ENCODE measurements at places on chromosomes 12 and 14.

GRCh38 chr12:124208489-124208888 is 86.4 kb upstream of the RFLNA start:
- no peak for DNase-seq

- DNase-seq, result no peak
Observed at GRCh38 chr12:33222357-33222756, 217.3 kb downstream of the SYT10 start.

GRCh38 chr14:63454436-63454835 is 88.7 kb downstream of the PPP2R5E start:
- DNase-seq, result no peak

DNA sequence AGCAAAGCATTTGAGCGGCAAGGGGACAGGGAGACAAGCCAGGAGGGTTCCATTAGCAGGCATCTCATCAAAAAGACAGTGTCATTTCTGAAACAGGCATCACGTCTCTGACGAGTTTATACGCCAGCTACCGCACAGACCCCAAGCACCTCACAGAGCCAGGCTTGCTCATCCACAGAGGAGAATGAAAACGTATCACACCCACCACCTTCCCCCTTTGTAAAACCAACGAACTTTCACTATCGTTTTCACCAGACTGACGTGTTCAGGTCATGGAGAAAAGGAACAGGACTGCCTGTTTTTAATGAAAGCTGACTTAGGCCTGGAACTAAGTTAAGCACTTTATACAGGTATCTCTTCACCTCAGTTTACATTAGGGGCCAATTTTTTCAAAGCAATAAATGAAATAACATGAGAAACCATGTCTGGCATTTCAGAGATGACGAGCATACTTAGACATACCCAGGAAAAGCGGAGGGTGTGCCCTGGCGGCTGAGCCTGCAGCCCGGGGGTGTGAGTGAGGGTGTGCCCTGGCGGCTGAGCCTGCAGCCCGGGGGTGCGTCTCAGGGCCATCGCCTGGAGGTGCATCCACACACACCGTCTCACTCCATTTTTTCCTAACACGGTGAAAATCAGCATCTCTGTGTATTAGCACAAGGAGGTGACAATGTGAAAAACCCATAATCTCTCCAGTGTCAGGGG is 41.9 kb downstream of the STX2 start:
- peak; percentile 35 for DNase-seq

DNA sequence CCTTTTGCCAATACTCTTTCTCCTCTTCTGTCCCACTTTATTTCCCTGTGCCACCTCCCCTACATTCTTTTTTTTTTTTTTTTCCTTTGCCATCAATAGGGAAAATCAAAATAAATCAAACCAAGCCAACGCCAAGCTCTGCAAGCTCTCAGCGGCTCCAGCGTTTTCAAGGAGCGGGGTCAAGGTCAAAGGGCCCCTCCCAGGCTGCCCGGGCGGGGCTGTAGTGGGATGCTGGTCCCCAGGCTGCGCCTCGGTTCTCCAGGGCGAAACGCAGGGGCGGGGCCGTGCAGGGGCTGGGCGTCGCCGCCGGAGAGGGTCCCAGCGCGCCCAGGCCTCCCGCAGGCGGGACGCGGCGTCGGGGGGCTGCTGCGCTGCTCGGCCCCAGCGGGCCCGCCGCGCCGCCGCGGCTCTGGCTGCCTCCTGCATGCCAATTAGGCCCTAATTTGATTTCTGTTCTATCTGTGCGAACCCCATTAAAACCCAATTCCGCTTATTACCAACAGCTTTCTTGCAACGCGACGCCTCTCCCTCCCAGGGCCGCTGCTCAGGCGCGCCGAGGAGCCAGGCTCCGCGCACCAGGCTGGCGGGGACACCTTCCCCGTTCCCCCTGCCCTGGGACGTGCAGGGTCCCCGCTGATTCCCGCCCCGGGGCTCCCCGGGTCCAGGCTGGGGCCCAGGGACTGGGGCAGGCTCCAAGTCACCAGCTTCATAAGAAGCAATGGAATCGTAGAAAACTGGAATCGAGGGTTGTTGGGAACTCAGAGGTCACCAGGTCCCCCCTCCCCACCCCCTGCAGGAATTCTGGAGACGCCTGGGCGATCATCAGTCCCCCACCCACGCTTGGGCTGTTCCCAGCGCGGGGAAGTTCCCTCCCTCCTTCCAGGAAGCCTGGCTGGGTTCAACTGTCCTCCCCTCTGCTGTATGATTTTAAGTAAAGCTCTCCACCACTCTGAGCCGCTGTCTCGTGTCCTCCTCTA is 50.7 kb upstream of the MAP1LC3B2 start:
- DNase-seq, result peak; percentile 45

DNA sequence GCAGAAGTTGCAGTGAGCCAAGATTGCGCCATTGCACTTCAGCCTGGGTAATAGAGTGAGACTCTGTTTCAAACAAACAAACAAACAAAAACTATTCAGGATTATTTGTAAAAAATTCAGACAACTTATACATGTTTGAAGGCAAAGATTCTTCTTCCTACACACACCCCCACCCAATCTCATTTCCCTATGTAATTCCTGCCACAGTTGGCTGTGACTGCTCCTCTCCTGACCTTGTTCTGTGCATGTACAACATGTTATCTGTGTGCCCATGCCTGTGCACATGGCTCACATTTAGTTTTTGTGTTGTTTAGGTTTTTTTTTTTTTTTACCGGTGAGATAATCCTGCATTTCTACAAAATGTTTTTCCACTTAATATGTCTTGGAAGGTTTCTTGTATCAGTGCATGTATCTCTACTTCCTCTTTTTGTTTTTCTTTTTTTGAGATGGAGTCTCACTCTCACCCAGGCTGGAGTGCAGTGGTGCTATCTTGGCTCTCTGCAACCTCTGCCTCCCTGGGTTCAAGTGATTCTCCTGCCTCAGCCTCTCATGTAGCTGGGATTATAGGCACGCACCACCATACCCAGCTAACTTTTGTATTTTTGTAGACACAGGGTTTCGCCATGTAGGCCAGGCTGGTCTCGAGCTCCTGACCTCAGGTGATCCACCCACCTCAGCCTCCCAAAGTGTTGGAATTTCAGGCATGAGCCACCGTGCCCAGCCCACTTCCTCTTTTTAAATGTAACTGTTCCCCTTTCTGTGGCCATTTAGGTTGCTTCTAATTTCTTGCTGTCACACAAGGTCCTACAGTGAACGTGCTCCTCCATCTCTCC is 8.7 kb downstream of the CFAP251 start:
- DNase-seq, result no peak

- DNase-seq, result no peak
Observed at GRCh38 chr14:56247495-56248200, 129.4 kb downstream of the PELI2 start.
